ENCODE measurements at places on chromosomes 7 and 10. TPM values are rescaled to one million over a fixed set of nuclear protein-coding genes. Genes with fewer than 3 reads are reported as not detected.

- no peak for DNase-seq
Measured at GRCh38 chr10:7950981-7951847, 103.3 kb upstream of the GATA3 start.

DNA sequence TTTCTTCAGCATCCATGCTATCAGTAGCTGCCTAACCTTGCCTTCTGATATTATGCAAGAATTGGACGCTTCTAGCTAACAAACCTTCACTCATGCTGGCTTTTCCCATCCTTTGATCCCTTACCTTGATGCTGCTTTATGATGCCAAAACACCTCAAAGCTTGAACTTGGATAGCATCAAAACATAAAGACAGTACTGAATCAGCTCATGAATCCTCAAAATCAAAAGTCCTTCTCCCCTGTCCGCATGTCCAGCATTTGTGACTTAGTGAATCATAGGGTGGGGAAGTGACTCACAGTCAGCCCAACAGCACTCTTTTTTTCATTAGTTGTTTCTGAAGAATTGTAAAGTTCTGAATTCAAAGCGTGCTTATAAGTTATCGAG is 89.5 kb upstream of the PIK3CG start:
- DNase-seq: no peak

Gene PHYHIPL
- 2.6 TPM for total RNA-seq

Gene PRPS1L1
- total RNA-seq: not detected

DNA sequence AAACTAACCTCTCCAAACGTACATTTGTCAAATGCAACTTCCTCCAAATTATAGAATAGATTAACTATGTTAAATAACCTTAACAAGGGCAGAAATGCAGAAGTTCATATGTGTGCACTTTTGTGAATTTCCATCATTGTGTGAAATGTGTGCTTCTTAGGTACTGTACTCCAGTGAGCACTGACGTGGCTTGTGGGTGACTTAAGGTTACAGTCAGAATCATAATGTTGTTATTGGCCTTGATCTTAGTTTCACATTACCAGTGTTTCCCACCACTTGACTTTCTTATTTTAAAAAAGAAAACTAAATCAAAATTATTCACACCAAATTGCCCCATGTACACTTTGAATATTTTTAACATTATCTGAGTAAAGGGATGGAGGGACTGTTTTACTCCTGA is 155.1 kb upstream of the FZD8 start:
- DNase-seq: no peak

Gene TMEM72
- not detected for total RNA-seq

Gene DNAJC9
- 17.8 TPM for total RNA-seq

Measured in thoracic aorta (tissue), 2 donors.